ENCODE measurements at places on chromosomes 4 and X.

DNA sequence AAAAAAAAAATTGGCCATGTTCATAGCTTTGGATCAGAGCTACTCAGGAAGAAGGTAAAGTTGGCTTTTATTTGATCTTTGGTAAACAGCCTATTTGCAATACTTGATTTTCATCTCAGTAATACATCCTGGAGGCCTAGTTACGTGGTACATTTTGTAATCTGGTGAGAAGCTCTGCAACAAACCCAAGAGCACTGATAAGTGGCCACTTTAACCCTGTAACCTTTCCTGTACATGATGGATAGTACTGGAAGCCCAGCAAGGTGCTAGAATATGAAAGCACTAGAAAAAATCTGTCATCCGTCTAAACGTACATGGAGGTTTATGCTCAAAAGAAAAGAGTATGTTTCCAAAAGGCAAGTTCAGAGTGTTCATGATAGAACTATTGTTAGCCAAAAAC lies 88.3 kb upstream of the BMP2K start:
- DNase-seq: no peak

DNA sequence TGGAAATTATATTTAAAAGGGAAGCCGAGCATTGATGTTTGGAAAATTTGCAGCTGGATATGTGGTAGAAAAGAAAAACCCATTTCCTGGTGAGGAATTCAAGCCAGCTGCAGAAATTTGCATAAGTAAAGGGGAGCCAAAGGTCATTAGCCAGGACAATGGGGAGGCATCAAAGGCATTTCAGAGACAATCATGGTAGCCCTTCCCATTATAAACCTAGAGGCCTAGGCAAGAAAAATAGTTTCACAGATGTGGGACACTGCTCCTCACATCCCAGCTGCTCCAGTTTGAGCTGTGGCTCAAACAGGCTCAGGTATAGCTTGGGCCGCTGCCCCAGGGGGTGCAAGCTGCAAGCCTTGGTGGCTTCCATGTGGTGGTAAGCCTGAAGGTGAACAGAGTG lies 35.8 kb downstream of the NAP1L3 start:
- DNase-seq: no peak

GRCh38 chrX:49116076-49116475 lies 7.5 kb downstream of the GPKOW start:
- no peak for DNase-seq

GRCh38 chr4:147963839-147964238 lies 232.0 kb downstream of the ARHGAP10 start:
- DNase-seq: no peak

DNA sequence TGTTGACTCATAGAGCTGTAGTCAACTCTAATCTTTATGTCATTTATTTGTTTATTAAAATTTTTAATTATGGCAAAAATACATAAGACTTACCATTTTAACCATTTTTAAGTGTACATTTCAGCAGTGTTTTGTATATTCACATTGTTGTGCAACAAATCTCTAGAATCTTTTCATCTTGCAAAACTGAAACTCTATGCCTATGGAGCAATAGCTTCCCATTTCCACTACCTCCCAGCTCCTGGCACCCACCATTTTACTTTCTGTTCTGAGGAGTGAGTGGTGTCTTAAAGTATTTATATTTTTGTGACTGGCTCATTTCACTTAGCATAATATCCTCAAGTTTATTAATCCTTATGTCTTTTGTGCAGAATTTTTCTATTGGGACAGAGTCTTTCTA lies 181.0 kb downstream of the GPAT3 start:
- DNase-seq: no peak

GRCh38 chrX:133921086-133921485 lies 64.3 kb downstream of the GPC3 start:
- no peak for DNase-seq
